Osteocyte (in vitro differentiated cells): ENCODE measurements at places on chromosomes 5 and 9.

DNA sequence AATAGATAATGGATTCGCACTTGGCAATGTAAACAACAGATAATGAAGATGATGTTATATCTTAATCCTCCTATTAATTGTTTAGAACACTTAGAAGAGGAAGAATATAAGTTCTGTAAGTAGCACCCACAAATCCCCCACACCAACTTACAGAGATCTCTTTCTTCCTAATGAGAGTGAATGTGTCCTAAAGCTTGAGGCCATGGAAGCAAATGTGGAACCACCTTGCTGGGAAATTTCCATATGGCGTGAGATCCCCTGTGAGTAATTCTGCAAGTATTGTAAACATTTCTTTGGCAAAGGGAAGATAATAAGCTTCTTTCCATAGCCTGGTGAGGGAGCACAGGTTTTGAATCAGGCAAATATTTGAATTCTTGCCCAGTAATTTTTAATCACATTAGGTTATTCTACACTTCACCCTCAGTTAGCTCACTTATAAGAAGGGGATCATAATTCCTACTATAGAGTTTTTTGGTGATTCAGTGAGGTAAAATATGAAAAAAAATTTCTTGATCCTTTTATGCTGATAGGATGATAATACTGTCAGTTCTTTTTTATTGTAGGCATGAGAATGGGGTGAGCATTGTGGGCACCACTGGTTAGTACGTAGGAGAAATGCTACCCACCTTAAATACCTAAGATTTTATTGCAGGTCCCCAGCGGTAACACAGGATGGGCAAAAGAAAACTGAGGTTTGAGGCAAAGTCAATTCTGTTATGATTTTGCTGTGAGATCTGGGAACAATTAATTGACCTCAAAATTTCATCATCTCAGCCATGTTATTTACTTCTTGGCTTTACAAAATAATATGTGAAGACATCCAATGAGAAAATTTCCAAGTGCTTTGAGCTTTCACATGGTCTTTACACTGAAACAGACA, 574.8 kb downstream of the PSAT1 start:
- no peak for DNase-seq

- DNase-seq = no peak
Measured at GRCh38 chr9:122348288-122348777, 22.5 kb upstream of the PTGS1 start.

GRCh38 chr9:115604831-115605483, 487.0 kb upstream of the TNC start:
- no peak for DNase-seq

- DNase-seq = no peak
Measured at GRCh38 chr9:128180001-128180400, 11.4 kb downstream of the CIZ1 start.

DNA sequence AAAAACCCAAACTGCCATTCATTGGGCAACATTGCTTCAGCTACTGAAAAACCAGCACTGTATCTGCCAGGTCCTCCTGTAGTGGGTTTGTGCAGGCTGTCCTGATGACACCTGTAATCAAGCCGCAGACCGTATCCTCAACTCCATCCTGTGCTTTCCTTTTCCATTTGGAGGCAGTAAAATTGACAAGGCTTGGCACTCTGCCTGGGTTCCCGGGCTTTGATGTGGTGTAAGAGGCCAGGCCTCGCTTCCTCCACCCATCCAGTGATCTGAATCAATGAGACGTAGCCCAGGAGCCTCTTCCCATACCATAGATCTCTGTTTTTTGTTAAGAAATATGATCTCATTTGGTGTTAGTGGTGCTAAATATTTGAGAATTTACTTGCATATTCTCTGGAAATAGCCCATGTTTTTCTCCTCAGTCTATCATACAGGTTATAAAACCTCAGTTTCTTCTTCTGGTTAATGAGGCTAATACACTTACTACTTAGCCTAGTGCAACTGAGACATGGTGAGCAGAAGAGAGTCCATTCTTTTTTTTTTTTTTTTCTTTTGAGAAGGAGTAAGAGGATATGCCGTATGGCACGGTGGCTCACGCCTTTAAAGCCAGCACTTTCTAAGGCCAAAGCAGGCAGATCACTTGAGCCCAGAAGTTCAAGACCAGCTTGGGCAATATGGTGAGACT, 34.8 kb downstream of the LSM11 start:
- no peak for DNase-seq

GRCh38 chr5:132193165-132193694, 34.4 kb downstream of the P4HA2 start:
- DNase-seq = peak; percentile 34

DNA sequence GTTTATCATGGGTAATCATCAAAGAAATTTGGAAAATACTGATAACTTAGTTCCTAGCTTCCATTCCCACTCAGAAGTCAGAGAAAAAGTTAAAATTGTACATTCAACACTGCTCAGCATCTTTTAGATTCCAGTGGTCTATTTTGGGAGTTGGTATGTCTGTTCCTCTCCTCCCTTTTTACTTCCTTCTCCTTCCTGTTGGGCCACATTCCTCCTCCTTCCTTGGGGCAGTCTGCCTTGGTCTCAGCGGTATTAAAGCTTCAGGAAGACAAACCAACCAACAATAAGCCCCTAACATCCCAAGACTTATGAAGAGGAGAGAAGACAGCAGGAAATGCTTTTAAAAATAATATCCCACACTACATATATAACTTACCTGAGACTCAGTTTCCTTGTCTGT, 49.9 kb upstream of the SSBP2 start:
- DNase-seq = no peak

GRCh38 chr9:21682381-21682780, 120.1 kb upstream of the MTAP start:
- DNase-seq = no peak

GRCh38 chr9:121568343-121569265, 69.0 kb upstream of the GGTA1 start:
- no peak for DNase-seq

- no peak for DNase-seq
Measured at GRCh38 chr5:95439801-95440493, 48.8 kb downstream of the FAM81B start.

DNA sequence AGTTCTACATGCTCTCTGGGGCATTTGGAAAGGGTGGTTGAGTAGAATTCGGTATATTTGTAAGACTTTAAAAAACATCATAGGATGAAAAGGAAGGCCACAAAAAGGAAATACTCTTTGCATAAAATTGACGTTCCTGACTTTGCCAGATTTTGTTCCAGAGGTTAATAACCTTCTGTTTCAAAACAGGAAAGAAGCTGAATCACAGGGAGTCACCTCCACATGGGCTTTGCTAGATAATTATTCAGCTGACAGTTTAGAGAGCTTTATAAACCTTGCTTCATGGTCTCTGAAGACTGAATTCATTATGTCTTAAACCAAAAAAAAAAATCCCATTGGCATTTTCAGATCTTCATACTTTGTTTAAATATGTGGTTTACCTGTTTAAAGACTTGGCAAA, 203.7 kb downstream of the SEMA6A start:
- DNase-seq = no peak

DNA sequence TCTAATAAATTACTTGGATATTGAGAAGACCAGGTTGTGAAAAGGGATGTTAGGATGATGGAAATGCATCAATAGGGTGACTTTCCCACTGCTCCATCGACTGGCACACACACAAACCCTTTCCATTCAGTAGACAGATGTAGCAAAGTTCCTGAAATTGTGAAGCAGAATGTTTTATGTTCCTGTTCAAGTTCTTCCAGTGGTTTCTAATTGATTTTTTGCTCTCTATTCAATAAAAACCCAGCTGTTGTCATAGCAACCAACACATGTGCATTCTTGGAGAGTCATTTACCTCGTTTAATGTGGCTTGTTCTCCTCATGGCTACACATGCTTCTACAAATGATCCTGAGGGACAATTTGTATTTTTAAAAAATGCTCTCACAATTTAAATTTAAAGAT, 244.6 kb downstream of the RAB3C start:
- DNase-seq = no peak

GRCh38 chr5:153625826-153626354, 135.4 kb downstream of the GRIA1 start:
- no peak for DNase-seq

DNA sequence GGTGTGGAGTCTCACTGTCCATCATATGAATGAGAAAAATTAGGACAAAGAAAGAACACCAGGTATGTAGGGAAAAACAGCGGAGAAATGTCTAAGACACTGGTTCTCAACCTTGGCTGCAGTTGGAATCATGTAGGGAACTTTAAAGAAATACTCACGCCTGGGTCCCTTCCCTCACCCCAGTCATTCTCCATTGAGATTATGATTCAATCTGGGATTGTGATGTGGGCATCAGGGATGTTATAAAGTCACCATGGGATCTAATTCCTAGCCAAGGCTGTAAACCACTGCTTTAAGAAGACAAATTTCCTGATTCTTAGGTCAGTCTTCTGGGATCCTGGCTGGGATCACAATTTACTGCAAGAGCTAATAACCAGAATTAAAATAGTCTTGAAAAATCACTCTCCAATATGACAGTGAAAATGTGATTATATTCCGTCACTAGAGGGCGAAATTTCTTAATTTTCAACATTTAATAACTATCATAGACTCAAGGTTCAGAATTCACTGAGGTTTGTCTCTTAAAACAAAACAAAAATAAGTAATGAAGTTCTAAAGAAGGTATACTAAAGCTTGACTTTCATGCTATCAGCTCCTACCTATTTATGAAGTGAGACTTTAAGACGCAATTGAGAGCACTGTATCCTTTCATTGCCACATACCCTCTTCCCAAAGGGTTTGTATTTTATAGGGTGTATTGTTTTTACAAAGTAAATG, 60.5 kb downstream of the GLDC start:
- no peak for DNase-seq

DNA sequence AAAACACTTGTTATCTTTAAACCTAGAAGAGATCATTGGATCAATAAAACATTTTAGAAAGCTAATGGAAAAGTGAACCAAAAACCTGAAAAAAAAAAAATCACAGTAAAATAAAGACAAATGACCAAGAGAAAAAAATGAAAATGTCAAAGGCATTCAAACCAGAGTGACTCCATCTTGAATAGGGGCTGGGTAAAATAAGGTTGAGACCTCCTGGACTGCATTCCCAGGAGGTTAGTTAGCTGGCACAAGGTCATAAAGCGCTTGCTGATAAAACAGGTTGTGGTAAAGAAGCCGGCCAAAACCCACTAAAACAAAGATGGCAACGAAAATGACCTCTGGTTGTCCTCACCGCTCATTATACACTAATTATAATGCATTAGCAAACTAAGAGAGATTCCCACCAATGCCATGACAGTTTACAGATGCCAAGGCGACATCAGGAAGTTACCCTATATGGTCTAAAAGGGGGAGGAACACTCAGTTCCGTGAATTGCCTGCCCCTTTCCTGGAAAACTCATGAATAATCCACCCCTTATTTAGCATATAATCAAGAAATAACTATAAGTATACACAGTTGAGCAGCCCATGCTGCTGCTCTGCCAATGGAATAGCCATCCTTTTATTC, 116.7 kb upstream of the NEK6 start:
- DNase-seq = no peak

DNA sequence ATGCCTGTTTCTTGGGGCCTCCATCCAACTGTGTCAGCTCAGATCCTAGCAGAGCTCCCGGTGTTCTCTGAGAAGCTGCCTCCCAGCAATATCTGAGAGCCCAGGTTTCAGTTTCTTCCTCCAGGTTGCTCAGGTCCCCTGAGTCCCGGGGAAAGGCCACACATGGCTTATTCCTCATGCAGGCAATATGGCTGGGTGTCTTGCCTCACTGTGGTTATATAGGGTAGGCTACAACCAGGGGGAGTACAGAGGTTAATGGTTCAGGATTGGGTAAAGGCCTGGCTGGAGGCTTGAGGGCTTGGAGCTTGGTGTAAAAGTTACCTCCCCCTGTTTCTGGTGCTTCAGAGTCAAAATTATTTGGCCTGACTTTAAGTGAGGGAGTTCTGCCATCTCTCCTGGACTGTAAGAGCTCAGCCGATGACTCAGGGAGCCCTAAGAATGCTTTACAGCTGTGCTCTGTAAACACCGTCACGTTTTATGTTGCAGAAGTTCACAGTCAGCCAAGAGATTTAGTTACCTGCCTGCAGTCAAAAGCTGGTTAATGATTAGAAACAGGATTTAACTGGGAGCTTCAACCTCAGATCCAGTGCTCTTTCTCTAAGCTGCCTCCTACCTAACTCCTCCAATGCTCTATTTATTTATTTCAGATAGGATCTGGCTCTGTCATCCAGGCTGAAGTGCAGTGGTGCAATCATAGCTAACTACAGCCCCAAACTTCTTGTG, 24.3 kb upstream of the UBAP2 start:
- no peak for DNase-seq

DNA sequence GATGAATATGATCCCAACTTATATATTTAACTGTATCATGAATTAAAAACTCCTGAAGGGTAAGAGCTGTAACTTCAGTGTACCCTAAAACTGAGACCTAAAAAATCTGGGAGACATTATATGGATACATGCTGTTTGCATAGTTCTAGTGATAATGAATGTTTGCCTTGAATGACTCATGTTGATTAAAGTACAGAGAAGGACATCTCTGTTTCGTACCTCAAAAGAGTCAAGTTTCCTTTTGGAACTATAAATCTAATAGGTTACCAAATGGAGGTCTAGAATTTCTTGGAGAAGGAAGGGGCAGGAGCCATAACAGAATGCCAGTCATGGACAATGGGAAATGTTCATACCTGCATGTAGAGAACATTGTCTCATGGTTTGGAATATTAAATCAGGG, 168.1 kb downstream of the SNCAIP start:
- no peak for DNase-seq

- DNase-seq = no peak
Measured at GRCh38 chr5:30413540-30413939, 779.9 kb upstream of the CDH6 start.

DNA sequence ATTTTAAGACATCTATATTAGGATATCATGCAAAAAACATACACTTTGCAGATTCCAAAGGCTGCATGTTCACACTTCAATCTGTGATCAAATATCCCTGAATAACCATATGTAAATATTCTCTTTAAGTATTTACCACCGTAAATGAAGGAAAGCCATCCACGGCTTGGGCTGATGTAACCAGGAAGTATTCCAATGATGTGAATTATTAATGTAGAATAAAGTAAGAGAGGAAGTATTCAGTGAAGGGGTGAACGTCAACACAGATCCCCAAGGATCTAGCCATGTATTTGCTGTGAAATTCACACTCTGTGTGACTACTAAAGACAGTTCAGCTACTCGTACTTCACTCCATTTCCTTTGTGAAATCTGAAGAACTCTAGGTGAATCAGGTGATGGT, 75.2 kb downstream of the CDH6 start:
- no peak for DNase-seq

DNA sequence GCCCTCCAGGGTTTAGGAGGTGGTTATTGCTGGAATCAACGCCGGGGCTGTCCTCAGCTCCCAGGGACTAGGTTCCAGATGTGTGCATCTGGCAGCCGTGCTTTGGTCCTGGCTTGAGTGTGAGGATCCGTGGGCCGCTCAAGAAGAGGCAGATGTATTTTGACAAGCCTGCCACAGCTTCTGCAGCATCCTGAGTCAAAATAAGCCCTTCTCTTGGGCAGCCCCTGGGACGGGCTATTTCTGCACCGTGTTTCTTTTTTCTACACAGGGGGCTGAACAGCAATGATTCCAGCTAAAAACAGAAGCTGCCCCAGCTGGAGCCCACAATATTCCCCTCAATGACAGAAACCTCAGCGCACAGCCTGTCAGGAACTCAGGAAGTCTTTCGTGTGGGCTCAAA, 19.7 kb upstream of the CPLX2 start:
- no peak for DNase-seq

- no peak for DNase-seq
Measured at GRCh38 chr5:68432682-68433081, 217.1 kb downstream of the PIK3R1 start.

- DNase-seq = no peak
Measured at GRCh38 chr5:43137326-43137725, 16.6 kb downstream of the ZNF131 start.
